NCI-H1048 (cell line): ENCODE measurements at places on chromosomes 1 and 21.

GRCh38 chr1:229254910-229255541, 15.9 kb upstream of the RAB4A start:
- DNase-seq: no peak

GRCh38 chr1:226420897-226421296, 13.0 kb upstream of the PARP1 start:
- DNase-seq: no peak

DNA sequence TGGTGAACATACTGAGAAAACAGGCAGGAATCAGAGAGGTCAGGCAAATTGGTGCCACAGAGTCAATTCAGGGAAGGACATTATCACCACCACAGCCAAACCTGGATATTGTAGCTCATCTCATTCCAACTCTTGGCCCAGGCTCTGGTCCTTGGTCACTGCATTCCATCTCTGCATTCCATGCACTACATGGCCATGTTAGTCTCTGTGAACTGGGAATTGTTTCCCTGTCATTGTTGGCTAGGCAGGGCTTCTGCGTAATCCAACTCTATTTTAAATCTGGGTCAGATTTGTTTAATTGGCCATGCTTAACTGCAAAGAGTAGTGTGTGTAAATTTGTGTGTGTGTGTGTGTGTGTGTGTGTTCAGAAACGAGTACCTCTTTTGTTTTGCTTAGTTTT, 837.6 kb upstream of the ADAMTS5 start:
- DNase-seq: no peak

DNA sequence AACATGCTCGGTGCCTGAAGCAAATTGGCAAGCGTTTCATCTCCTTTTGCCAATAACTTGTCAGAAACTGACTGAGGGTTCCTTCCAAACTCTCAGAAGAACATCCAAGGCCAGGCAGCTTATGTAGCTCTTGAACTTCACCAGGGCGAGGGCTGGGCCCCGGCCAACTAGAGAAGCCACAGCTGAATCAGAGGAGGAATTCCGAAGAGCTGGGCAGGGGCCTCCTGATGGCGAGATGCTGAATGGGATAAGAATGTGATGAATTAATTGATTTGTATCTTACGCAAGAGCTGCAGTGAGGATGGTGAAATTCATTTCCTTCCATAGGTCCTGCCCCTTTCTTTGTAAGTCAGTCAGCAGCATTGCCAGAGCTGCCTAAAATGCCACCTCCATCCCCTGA, 345.8 kb downstream of the KIF26B start:
- no peak for DNase-seq

DNA sequence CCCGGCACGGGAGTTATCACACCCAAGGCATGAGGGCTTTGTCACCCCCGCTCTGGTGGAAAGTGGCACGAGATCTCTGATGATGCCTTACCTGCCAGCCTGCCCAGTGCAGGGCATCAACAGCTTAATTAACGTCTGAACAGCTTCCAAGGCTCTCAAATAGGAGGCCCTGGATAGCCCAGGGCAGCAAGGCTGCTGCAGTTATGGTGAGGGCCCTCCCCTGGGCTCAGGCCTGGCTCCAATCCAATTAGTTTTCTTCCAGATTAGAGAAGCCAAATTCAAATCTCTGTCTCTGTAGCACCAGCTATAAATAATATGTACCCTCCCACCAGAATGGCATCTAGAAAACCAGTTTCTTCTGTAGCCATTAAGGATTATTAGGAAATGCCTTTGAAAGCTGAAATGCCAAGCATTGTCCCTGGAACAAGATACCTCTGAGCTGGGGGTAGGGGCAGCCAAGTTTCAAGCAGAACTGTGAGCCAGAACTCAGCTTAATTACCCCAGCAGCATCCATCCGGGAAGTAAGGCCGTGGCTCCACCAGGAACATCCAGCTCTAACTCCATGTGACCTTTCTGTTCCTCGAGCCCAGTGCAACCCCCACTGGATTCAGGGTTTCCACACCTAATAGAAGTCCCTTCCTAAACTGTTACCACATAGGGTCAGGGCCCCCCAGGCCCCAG, 12.5 kb downstream of the QSOX1 start:
- DNase-seq: peak; percentile 60

DNA sequence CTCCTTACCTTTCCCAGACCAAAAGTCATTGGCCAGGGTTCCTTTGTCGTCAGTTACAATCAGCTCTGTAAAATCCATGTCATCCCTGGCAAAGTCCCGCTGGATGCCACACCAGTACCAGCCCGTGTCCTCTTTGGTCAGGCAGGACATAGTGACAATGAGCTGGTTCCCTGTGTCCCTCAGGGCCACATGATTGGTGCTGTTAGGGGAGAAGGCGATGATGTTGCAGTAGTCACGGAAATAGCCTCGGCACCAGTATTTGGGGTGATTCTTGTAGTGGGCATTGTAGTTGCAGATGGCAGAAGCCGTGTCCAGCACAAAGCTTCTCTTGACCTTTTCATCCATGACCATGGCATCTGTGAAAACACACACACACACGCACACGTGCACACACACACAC, 14.8 kb downstream of the ADORA3 start:
- DNase-seq: no peak

DNA sequence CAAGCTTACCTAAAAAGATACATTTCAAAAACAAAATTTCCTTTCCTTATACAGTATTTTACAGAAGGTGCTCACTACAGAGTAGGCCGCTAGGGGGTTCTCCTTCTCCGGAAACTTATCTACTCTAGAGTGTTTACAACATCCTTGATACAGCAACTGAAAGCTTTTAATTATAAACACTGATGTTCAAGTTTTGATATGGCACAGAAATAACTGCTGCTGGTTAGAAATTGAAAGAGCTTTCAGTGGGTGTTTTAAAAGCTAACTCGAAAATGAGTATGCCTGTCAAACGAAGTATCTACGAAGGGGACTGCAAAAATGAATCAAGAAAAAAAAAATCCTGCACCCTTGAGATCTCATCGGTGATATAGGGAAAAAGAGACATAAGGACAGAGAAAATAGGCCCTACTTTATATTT, 1.0 kb downstream of the YOD1 start:
- peak; percentile 45 for DNase-seq

DNA sequence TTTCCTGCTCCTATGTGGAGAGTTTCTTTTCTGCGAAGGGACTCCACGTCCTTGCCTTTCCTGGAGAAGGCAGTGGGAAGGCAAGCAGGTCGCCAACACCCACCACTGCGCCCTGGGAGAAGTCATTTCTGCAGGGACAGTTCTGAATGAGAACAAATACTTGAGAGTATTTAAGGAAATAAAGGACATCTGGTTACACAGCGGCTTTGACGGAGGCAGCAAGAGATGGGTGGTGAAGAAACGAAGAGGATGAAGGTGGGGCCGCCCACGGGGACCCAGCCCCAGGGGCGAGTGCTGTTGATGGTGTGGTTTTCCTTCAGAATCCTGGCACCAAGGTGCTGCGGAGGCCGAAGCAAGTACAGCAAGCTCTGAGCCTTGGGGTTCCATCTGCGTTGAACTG, 75.5 kb downstream of the PSMG1 start:
- DNase-seq: no peak

- DNase-seq: no peak
Observed at GRCh38 chr1:166902279-166902678, 26.2 kb upstream of the TADA1 start.

DNA sequence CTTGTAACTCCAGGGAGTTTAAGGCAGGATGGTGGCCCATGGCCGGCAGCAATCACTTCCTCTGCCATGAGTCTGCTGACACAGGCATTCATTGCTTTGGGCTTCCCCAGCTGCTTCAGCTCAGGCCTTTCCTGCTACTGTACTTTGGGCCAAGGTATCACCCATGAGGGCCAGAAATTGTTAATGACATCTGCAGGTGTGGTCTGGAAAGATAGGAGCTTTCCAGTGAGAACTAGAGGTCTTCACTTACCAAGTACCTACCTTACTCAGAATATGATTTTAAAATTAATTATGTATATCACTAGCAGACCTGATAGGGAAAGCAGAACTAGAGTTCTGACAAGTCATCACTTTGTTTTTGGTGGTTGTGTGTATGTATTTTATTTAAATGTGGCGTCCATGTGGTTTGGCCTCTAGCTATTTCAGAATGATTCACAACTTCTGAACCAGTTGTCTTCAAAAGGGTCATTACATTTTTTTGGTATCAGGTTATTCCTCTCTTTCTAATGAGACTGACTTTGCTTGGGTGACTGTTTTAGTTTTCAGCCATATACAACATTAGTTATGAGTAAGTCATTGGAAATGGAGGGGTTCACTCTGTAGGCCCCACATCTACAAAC, 2.7 kb downstream of the RGL1 start:
- DNase-seq: no peak

- DNase-seq: no peak
Observed at GRCh38 chr1:5891736-5892135, 100.5 kb downstream of the NPHP4 start.

- DNase-seq: no peak
Observed at GRCh38 chr1:163120372-163120771, 51.2 kb downstream of the RGS4 start.

- no peak for DNase-seq
Observed at GRCh38 chr1:107867897-107868296, 97.1 kb downstream of the VAV3 start.

GRCh38 chr1:237851210-237851845, 39.4 kb downstream of the ZP4 start:
- DNase-seq: peak; percentile 76

DNA sequence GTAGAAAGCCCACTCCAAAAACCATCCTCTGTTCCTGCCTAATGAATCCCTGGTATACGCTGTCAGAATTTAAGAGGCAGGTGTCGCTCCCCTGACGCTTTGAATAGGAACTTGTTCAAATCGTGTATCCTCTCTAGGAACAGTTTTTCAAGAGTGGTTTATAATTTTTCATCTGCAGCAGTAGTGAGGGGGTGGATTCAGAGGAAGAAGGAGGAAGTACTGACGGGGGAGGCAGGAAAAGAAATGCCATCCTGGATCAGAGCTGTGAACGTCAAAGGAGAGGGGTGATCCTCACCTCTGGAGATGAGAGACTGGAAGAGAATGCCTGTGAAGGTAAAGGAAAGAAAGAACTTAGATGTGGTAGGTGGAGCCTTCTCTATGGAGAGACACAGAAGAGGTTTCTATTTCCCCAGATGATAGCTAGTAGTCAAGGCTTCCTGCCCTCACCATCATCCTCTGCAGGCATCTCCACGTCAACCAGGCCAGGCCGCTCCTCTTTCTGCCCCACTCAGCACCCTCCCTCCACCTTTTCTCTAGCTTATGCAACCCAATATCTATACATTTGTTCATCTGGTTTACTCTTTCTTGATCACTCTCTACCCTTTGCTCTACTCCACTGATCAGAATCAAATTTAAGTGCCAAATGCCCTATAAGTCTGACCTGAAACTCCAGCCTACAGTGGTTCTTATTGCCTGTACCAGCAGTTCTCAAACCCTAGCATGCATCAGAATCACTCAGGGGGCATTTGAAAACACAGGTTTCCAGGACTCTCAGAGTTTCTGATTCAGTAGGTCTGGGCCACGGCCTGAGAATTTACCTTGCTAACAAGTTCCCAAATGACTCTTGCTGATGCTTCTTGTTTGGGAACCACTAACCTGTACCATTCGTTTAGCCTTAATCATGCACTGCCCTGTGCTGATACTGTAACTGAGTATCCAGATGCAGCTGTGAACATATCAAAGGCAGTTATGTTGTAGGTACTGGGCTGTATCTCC, 13.1 kb upstream of the BCL9 start:
- DNase-seq: no peak

DNA sequence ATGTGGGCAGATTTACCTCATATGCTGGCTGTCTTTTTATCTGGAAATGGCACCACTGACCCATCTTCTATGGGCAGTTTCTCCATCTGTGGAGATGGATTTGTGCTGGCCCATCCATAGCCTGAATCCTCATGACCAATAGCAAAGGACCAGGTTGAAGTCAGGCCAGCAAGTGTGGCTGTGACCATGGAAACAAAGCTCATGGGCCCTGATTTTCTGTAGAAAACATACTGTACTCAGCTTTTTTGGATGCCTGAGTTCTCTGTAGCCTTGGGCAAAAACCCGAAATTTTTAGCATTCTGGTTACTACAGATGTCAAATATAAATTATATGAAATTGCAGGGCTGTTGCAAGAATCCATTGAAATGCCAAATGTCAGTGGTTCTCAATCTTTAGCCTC, 155.0 kb downstream of the PLXNA2 start:
- no peak for DNase-seq

DNA sequence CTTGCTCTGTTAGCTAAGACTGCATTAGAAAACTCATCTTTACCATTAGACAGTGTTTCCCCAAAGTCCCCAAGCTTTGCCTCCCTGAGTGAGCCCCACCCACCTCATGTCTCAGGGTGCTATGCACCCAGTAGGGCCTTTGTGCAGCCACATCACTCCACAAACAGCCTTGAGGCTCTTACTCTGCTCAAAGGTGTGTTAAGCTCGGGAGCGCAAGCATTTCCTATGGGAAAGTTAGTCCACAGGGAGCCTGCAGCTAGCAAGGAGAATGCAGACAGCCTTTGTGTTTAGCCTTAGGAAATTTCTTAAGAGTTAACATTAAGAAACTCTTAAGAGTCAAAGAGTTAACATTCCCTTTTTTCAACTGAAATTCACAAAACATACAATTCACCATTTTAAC, 278.8 kb downstream of the AJAP1 start:
- no peak for DNase-seq

DNA sequence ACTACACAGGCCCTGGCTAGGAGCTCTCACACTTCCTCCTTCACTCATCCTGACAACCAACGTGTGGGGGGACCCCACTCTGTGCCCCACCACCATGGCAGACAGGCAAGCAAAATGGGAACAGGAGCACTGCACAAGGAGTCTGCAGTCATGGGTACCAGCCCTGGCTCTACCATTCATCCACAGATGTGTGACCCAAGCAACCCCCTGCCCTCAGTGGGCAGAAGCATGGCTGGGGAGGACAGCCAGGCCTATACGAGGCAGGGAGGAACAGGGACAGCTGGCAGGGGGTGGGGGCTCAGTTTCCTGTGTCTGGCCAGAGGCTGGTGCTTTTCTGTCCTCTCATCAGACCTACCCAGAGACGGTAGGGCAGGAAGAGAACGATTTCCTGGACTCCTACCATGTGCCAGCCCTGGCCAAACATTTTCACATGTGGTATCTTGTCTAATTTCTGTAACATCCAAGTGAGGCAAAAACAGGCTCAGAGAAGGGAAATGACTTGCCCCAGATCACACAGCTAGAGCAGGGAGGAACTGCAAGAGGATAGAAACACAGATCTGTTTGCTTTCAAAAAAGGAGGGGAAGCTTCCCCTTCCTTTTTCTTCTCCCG, 178.0 kb downstream of the HIVEP3 start:
- DNase-seq: no peak

DNA sequence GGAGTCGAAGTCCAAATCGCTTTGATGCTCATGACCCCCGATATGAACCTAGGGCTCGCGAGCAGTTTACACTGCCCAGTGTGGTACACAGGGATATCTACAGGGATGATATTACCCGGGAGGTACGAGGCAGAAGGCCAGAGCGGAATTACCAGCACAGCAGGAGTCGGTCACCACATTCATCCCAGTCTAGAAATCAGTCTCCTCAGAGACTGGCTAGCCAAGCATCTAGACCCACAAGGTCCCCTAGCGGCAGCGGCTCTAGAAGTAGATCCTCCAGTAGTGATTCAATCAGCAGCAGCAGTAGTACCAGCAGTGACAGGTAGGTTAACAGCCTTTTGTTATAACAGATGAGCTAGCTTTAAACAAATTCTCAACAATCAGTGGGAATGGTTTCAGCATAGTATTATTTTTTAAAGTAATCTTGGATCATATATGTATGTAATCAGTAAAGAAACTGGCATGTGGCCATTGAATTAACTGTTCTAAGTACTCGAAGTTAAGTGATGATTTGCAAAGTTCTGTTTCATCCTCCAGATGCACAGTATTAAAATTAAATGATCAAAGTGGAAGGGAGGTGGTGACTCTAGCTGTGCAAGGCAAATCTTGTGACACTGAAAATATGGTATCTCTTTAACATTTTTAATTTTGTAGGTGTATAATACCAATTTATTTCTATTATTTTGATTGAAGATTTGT, 29.0 kb downstream of the SPEN start:
- no peak for DNase-seq
